Transverse colon (tissue), 4 donors: ENCODE measurements at places on chromosomes 6 and 20. TPM values are rescaled to one million over a fixed set of nuclear protein-coding genes. Genes with fewer than 3 reads are reported as not detected.

SNX5 gene
- 91.9 TPM for total RNA-seq

DNA sequence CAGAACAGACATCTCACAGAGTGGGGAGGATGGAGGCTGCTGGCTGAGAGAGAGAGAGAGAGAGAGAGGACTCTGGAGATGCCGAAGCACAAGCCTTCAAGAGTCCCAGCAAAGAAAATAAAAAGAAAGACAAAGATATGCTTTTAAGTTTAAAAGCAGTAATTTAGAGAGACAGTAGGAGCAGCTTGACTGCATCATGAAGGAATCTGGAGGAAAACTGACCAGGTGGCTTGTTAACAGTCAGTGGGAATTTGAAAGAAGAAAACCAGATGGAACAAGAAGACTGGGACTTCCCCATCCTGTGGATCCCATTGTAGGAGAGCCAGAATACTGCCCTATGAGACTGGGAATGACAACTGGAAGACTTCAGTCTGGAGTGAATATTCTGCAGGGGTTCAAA is 46.3 kb upstream of the PLN start:
- H3K4me1 ChIP-seq = no peaks in the 10 kb centered on the region
- H3K4me3 ChIP-seq = no peak overlapping the region
- no peak for DNase-seq
- no peak overlapping the region for H3K27ac ChIP-seq
- H3K27me3 ChIP-seq = no peaks in the 10 kb centered on the region
- H3K36me3 ChIP-seq = no peaks in the 10 kb centered on the region

GRCh38 chr20:1326031-1326930 is 2.7 kb downstream of the SDCBP2 start:
- H3K4me3 ChIP-seq = peak overlapping the region; percentile 83
- H3K27ac ChIP-seq = peak overlapping the region; percentile 93
- no peaks in the 10 kb centered on the region for H3K27me3 ChIP-seq
- peak; percentile 33 for DNase-seq
- peaks cover 48% of the 10 kb centered on the region for H3K4me1 ChIP-seq

CDH26 gene
- not detected for total RNA-seq

GRCh38 chr6:108653949-108654348 is 93.2 kb downstream of the FOXO3 start:
- H3K27me3 ChIP-seq = no peaks in the 10 kb centered on the region
- H3K4me1 ChIP-seq = peaks cover 52% of the 10 kb centered on the region
- no peaks in the 10 kb centered on the region for H3K36me3 ChIP-seq
- DNase-seq = no peak
- no peak overlapping the region for H3K4me3 ChIP-seq

DNA sequence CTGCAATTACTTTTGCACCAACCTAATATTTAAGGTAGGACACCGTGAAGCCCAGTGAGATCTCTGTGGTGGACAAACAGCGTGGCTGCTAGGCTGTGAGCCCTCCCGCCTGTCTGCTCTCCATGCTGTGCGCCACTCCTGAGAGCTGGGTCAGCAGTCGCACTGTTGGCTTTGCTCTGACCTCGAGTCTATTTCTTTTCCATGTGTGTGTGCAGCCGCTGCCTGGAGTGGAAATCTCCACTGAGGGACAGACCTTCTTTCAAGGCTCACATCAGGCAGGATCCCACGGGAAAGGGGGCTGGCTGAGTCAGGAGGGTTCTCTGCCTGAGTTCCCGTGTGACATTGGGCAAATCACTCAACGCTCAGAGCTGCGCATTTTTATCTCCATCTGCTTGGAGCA is 27.1 kb downstream of the RIPOR3 start:
- no peak for DNase-seq
- no peaks in the 10 kb centered on the region for H3K27me3 ChIP-seq
- no peak overlapping the region for H3K4me3 ChIP-seq
- no peak overlapping the region for H3K27ac ChIP-seq
- H3K4me1 ChIP-seq = no peaks in the 10 kb centered on the region
- H3K36me3 ChIP-seq = no peaks in the 10 kb centered on the region

HLA-DOA gene
- total RNA-seq = 7.9 TPM

CLVS2 gene
- not detected for total RNA-seq

DNA sequence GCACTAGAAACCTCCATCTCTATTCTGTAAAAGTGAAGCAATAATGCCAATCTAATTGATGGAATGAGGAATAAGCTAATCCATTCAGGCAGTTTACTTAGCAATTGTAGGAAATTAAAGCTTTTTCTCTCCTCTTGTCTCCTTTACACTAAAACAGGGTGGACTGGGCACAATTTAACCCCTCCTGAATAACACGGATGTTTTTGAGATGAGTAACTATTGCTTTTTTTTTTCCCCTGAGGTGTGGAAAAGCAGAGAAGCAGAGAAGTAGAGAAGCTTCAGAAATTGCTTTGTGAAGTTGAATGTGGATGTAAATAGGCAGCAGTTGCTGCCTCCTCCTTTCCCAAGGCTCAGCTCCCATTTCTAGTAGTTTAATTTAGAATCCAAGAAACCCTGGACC is 40.0 kb upstream of the GCNT2 start:
- H3K4me1 ChIP-seq = no peaks in the 10 kb centered on the region
- H3K36me3 ChIP-seq = no peaks in the 10 kb centered on the region
- DNase-seq = no peak
- no peak overlapping the region for H3K27ac ChIP-seq
- H3K4me3 ChIP-seq = no peak overlapping the region
- H3K27me3 ChIP-seq = no peaks in the 10 kb centered on the region

SLC13A3 gene
- not detected for total RNA-seq

DNA sequence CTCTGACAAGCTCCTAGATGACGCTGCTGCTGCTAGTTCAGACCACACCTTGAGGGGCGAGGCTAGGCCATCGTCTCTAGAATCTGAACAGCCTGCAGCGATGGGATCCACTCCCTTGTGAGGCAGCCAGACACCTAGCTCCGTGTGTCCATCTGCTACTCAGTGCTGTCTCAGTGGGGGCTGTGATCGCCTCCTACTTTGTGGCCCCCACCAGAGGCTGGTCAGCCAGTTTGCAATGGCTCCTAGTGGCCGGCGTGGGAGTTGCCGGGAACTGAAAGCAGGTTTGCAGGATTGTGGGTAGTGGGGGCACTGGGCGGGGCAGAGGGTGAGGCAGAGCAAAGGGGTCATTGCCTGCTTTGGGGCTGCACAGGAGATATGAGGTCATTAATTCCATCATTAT is 2.8 kb downstream of the CCN5 start:
- H3K4me1 ChIP-seq = peaks cover 17% of the 10 kb centered on the region
- no peak overlapping the region for H3K27ac ChIP-seq
- DNase-seq = no peak
- no peak overlapping the region for H3K4me3 ChIP-seq
- no peaks in the 10 kb centered on the region for H3K36me3 ChIP-seq

CPNE1 gene
- 102 TPM for total RNA-seq

- H3K27me3 ChIP-seq = no peaks in the 10 kb centered on the region
- no peak for DNase-seq
- H3K4me1 ChIP-seq = no peaks in the 10 kb centered on the region
- no peak overlapping the region for H3K27ac ChIP-seq
Observed at GRCh38 chr6:129280749-129281148, 397.8 kb downstream of the LAMA2 start.

GRCh38 chr6:134247231-134247833 is 70.6 kb downstream of the SGK1 start:
- peak; percentile 19 for DNase-seq
- H3K4me3 ChIP-seq = no peak overlapping the region
- H3K4me1 ChIP-seq = no peaks in the 10 kb centered on the region
- H3K27me3 ChIP-seq = no peaks in the 10 kb centered on the region
- H3K36me3 ChIP-seq = no peaks in the 10 kb centered on the region
- H3K27ac ChIP-seq = no peak overlapping the region

HLA-DOB gene
- total RNA-seq = not detected

DNA sequence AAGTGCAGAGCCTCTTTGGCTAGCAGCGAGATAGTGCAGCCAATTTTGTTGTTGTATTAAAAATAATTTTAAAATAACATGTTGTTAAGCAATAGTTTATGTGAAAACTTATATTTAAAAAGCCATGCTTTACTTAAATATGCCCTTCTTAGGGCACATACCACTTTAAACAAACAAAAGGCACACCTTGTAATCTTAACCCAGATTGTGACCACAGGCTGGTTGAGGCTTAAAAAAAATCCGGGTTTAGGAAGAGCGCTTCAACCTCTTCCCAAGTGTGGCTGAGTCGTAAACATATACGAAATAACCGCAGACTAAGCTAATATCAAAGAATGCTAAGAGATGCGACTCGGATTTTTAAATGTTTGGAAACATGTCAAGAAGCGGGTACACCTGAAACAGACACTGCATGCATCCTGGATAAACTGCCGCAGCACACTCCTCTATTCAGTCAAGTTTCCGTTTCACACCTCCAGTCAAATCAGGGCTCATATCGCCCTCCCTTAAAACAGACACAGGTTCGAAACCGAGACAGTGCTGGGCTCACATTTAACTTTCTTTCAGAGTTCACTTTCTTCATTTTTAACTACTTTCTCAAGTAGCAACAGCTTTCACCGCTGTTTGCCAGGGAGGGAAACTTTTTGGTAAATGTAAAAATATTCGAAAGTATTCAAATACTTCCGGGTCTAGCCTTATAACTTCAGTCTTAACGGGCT is 1.5 kb downstream of the DEK start:
- H3K27me3 ChIP-seq = no peaks in the 10 kb centered on the region
- peaks cover 29% of the 10 kb centered on the region for H3K4me1 ChIP-seq
- H3K4me3 ChIP-seq = peak overlapping the region; percentile 99
- no peak for DNase-seq
- H3K27ac ChIP-seq = peak overlapping the region; percentile 99
- H3K36me3 ChIP-seq = no peaks in the 10 kb centered on the region

GRCh38 chr6:29653452-29654038 is 3.3 kb upstream of the MOG start:
- H3K36me3 ChIP-seq = no peaks in the 10 kb centered on the region
- no peak overlapping the region for H3K27ac ChIP-seq
- peaks cover 11% of the 10 kb centered on the region for H3K27me3 ChIP-seq
- peaks cover 10% of the 10 kb centered on the region for H3K4me1 ChIP-seq
- peak; percentile 23 for DNase-seq

FERMT1 gene
- 31.9 TPM for total RNA-seq

TRIM15 gene
- total RNA-seq = 51.6 TPM

GRCh38 chr6:33076406-33076934 is 680 bp downstream of the HLA-DPB1 start:
- no peaks in the 10 kb centered on the region for H3K4me1 ChIP-seq
- H3K4me3 ChIP-seq = no peak overlapping the region
- no peak for DNase-seq
- H3K27ac ChIP-seq = peak overlapping the region; percentile 48

DNA sequence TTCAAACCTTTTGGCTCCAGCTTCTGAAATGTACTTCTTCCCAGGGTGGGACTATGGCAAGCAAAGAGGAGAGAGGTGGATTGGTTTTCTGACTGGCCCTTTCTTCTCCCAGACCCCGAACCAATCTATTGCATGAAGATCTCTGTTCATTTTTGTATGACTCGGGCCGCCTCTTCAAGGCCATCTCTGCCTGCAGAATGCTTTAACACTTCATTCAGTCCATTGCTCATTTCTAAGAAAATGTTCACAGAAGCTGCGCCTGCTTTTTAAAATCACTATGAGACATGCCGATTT is 1.6 kb downstream of the VGLL2 start:
- H3K27ac ChIP-seq = no peak overlapping the region
- no peaks in the 10 kb centered on the region for H3K36me3 ChIP-seq
- no peak overlapping the region for H3K4me3 ChIP-seq
- H3K27me3 ChIP-seq = peaks cover 100% of the 10 kb centered on the region
- no peak for DNase-seq

AVP gene
- total RNA-seq = not detected

DNA sequence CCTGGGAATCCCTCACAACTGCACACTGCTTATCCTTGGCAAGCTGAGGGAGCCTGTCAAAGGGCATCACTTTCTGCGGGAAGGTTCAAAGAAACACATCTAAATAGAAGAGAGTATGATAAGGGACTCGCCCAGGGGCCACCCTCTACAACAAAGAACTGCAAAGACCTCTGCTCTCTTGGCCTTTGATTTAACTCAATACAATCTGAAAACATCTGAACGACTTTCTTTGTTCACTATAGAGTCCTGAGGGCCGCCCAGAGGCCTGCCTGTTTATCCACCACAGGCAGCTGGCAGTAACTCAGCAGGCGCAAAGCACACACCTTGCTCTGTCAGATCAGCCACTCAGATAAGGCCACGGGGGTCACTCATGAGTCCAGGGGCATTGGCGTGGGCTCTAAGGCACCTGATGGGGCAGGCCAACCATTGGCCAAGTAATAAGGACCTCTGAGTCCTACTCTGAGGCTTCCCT is 139.3 kb downstream of the UNC5CL start:
- H3K4me1 ChIP-seq = no peaks in the 10 kb centered on the region
- no peaks in the 10 kb centered on the region for H3K27me3 ChIP-seq
- no peaks in the 10 kb centered on the region for H3K36me3 ChIP-seq
- peak; percentile 10 for DNase-seq

GRCh38 chr20:61531553-61532345 is 279.7 kb downstream of the CDH4 start:
- H3K27ac ChIP-seq = no peak overlapping the region
- H3K4me3 ChIP-seq = no peak overlapping the region
- H3K36me3 ChIP-seq = no peaks in the 10 kb centered on the region
- no peaks in the 10 kb centered on the region for H3K4me1 ChIP-seq

DNA sequence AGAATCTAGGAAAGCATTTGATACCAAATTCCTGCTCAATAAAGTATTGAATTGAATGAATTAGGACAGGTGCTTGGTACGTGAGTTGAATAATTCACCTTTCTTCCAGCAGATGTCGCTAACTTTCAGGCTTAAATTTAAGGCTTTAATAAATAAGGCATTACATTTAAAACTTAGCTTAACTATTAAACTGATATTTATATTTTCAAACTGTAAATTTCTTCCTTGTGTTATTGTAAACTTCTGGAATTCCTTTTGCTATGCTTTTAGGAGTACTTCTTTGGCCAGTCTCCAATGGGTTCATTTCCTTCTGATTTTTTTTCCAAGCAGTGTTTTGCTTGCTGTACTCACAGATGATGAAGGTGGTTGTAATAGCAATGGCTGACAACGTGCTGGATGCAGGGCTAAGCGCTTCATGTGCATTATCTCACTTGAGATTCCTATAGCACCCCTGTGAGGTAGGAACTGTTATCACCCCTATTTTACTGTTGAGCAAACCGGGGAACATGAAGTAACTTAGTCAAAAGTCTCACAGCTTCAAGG is 71.3 kb upstream of the SLC2A12 start:
- no peaks in the 10 kb centered on the region for H3K36me3 ChIP-seq
- H3K4me1 ChIP-seq = no peaks in the 10 kb centered on the region
- H3K27me3 ChIP-seq = no peaks in the 10 kb centered on the region
- H3K27ac ChIP-seq = no peak overlapping the region

- no peaks in the 10 kb centered on the region for H3K36me3 ChIP-seq
- peaks cover 19% of the 10 kb centered on the region for H3K4me1 ChIP-seq
- no peak for DNase-seq
- peak overlapping the region; percentile 69 for H3K27ac ChIP-seq
- H3K27me3 ChIP-seq = no peaks in the 10 kb centered on the region
Observed at GRCh38 chr6:43989581-43990146, 137.6 kb downstream of the MRPL14 start.

VWA7 gene
- total RNA-seq = 7.6 TPM

DNA sequence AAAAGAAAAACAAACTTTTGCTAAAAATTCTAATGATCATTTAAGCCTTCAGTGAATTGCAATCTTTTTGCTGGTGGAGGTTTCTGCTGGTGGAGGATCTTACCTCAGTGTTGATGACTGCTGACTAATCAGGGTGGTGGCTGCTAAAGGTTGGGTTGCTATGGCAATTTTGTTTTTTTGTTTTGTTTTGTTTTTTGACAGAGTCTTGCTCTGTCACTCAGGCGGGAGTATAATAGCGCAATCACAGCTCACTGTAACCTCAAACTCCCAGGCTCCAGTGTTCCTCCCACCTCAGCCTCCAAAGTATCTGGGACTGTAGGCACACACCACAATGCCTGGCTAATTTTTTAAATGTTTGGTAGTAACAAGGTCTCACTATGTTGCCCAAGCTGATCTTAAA is 94.7 kb downstream of the ANKRD6 start:
- no peak overlapping the region for H3K4me3 ChIP-seq
- no peaks in the 10 kb centered on the region for H3K27me3 ChIP-seq
- no peaks in the 10 kb centered on the region for H3K4me1 ChIP-seq
- H3K27ac ChIP-seq = no peak overlapping the region
- no peak for DNase-seq
- no peaks in the 10 kb centered on the region for H3K36me3 ChIP-seq
